Smooth muscle cell of the umbilical artery (primary cell): ENCODE measurements at places on chromosomes 4 and X. TPM values are rescaled to one million over a fixed set of nuclear protein-coding genes. Genes with fewer than 3 reads are reported as not detected.

Gene DACH2
- total RNA-seq = not detected in 2 replicates

Gene WNK3
- total RNA-seq = 2.4 and 3.2 TPM in 2 replicates

Gene UPF3B
- total RNA-seq = 2.0 and 2.1 TPM in 2 replicates

Gene DUSP21
- total RNA-seq = not detected in 2 replicates

Gene REST
- 34.1 and 52.3 TPM in 2 replicates for total RNA-seq

Gene TMPRSS11B
- not detected in 2 replicates for total RNA-seq

Gene TMEM31
- not detected in 2 replicates for total RNA-seq

Gene SPANXB1
- total RNA-seq = not detected in 2 replicates

Gene COL4A6
- total RNA-seq = 9.8 and 17.7 TPM in 2 replicates

Gene PNMA6A
- 2.0 and 3.9 TPM in 2 replicates for total RNA-seq

Gene PDCL2
- total RNA-seq = not detected in 2 replicates

Gene USP17L15
- total RNA-seq = not detected in 2 replicates

Gene MAGEB10
- not detected in 2 replicates for total RNA-seq

Gene SYP
- 0.30 and 0.32 TPM in 2 replicates for total RNA-seq

Gene CACNA1F
- not detected in 2 replicates for total RNA-seq

Gene NELFA
- 11.0 and 17.5 TPM in 2 replicates for total RNA-seq

Gene GAGE1
- total RNA-seq = not detected in 2 replicates

Gene FRAS1
- total RNA-seq = 3.9 and 5.3 TPM in 2 replicates

Gene VSIG4
- total RNA-seq = not detected in 2 replicates

Gene COL25A1
- total RNA-seq = 2.7 and 5.0 TPM in 2 replicates

Gene MAGEB6
- not detected in 2 replicates for total RNA-seq

Gene SCARB2
- 248 and 252 TPM in 2 replicates for total RNA-seq

Gene HMX1
- total RNA-seq = not detected in 2 replicates

Gene PLAC8
- not detected in 2 replicates for total RNA-seq

Gene TRIML1
- not detected in 2 replicates for total RNA-seq

Gene CSAG2
- total RNA-seq = not detected in 2 replicates

Gene TRO
- total RNA-seq = 26.7 and 30.3 TPM in 2 replicates

Gene BEX4
- total RNA-seq = 11.9 and 24.1 TPM in 2 replicates

Gene NUDT10
- total RNA-seq = 2.1 and 5.2 TPM in 2 replicates

Gene SCRG1
- total RNA-seq = 3.3 and 8.3 TPM in 2 replicates

Gene ABLIM2
- total RNA-seq = 0.09 TPM in 1 of 2 replicates, not detected in the other

Gene LARP1B
- 19.9 and 26.9 TPM in 2 replicates for total RNA-seq

Gene SCML2
- total RNA-seq = 0.59 and 1.3 TPM in 2 replicates

Gene HPGD
- total RNA-seq = 0.30 and 0.51 TPM in 2 replicates

Gene FAM200B
- 33.0 and 38.0 TPM in 2 replicates for total RNA-seq

Gene DUX4
- not detected in 2 replicates for total RNA-seq

Gene ELK1
- total RNA-seq = 16.0 and 24.2 TPM in 2 replicates

Gene MAGEB2
- not detected in 2 replicates for total RNA-seq

Gene ASB5
- total RNA-seq = not detected in 2 replicates

Gene RIBC1
- 0.14 TPM in 1 of 2 replicates, not detected in the other for total RNA-seq

Gene IL1RAPL1
- total RNA-seq = 0.89 and 9.0 TPM in 2 replicates

Gene IBSP
- total RNA-seq = not detected in 2 replicates

Gene CXorf49
- total RNA-seq = not detected in 2 replicates

Gene ELOVL6
- total RNA-seq = 18.1 and 50.9 TPM in 2 replicates

Gene RBPJ
- total RNA-seq = 91.2 and 136 TPM in 2 replicates
